ENCODE measurements at places on chromosomes 6 and 20.

DNA sequence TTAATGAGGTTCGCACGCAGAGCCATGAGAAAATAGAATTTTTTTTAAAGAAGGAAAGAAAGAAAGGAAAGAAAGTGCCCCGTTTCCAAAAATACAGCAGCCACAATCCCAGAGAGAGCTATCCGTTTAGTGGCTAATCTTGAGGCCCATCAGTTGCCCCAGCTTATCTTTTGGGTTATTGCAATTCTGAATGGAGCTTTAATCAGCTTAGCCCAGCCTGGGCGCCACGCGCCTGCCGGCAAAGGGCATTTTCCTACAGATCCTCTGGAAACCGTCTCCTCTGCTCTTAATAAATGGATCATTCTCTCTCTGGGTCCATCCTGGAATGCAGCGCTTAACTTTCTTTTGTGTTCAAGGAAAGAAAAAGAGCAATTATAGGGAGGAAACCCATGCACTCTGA is 413.3 kb downstream of the MAFB start:
- no peak for DNase-seq

DNA sequence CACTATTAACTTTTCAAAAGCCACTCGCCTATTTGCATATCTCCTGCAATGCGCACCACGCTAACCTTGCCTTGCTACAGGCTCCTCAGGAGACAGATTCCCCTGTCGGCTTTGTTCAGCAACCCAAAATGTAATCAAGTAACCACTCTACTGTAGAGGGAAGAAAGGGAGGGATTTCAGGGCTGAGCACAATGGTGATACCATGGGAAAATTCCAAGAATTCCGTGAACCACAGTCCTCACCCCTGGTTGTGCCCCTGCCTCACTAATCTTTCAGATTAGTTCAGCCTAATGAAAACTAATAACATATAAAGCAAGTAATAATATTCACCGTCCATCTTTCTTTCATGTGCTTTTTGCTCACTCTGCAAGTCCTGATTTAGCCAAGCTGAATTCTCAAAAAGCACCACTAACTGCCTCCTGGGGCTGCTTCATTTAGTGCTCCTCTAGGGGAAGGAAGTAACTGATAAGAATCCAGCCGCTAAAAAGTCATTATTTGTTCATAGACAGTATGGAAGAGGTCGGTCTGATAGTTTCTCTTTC is 6.6 kb downstream of the CITED2 start:
- no peak for DNase-seq

- peak; percentile 33 for DNase-seq
Measured at GRCh38 chr6:127298475-127298874, 31.8 kb downstream of the RNF146 start.

- no peak for DNase-seq
Measured at GRCh38 chr6:68628161-68628560, 6.9 kb upstream of the ADGRB3 start.

DNA sequence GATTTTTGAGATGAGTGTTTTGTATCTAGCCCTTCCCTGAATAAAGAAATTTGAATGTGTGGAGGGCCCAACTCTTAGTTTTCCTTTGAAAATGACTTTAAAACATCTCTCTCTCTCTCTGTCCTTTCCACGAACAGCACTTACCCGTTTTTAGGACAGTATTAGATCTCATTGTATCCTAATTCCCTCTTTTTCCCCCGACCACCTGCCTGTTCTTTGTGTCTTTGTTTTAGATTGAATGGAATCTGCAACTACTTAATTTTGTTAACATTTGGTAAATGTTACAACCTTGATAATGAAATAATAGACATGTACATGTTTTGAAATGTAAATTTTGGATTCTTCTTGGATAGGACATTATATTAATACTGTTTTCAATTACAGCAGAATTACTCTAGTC is 3.1 kb downstream of the DSP start:
- DNase-seq = no peak

DNA sequence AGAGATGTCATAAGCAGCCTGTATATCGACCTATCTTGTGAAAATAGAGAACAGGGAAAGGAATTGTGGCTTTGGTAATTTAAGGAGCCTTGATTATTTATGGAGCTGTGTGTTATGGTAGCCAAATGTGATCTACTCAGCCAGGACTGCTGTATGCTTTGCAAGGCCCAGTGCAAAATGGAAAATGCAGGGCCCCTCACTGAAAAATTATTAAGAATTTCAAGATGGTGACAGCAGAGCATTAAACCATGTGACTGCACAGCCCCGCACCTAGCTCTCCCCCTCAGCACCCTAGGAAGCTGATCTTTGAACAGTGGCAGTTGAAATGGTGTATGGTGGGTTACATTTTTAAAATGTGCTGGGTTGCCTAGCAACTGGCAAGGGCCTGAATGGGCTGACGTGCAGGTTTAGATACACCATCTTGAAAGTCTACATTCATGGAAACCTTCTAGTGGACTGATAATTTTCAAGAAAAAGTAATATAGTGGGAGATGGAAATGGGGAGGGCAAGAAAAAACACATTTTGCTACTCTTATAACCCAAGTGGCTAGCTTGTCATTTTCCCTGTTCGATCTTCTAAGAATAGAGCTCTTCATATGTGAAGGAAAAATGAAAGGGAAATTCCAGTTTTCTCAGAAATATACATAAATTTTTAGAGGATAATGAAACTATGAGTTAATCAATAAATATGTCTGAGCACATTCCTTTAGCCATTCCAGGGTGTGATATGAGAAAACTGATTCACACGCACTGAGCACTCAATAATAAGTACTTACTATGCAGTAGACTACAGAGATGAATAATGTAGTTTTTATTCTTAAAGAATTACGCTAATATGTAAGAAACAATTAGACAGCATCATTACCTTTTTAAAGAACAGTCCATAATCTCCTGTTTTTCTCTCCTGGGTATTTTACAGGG is 208.0 kb downstream of the ARHGAP18 start:
- no peak for DNase-seq

GRCh38 chr20:52975803-52976531 is 3.8 kb downstream of the TSHZ2 start:
- DNase-seq = no peak

DNA sequence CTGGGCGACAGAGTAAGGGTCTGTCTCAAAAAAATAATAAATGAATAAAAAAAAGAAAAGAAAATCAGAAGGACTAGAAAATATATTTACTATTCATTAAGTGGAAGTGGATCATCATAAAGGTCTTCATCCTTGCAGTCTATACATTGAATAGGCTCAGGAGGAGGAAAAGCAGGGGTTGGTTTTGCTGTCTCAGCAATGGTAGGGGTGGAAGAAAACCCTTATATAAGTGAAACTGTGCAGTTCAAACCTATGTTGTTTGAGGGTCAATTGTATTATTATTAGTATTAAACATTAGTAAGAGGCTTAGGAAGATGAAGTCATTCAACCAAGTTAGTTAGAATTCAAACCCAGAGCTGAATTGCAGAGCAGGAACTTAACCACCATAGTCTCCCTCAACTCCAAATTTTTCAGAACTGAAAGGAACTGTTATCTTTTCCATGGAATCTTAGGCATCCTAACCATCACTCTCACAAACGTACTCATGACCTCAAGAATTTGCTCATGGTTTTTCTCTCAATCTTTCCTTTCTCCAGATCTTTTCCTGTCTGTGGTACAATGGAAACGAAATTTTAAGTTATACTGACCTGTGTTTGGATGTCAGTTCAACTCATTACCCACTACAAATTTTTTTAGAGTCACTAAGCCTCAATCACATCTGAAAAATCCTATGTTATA is 7.7 kb upstream of the SMIM13 start:
- DNase-seq = peak; percentile 19

- no peak for DNase-seq
Measured at GRCh38 chr6:44854712-44855443, 467.4 kb downstream of the CDC5L start.

- no peak for DNase-seq
Measured at GRCh38 chr6:142958343-142958742, 13.4 kb upstream of the HIVEP2 start.

- DNase-seq = peak; percentile 98
Measured at GRCh38 chr6:32113386-32114352, 4.5 kb upstream of the TNXB start.

DNA sequence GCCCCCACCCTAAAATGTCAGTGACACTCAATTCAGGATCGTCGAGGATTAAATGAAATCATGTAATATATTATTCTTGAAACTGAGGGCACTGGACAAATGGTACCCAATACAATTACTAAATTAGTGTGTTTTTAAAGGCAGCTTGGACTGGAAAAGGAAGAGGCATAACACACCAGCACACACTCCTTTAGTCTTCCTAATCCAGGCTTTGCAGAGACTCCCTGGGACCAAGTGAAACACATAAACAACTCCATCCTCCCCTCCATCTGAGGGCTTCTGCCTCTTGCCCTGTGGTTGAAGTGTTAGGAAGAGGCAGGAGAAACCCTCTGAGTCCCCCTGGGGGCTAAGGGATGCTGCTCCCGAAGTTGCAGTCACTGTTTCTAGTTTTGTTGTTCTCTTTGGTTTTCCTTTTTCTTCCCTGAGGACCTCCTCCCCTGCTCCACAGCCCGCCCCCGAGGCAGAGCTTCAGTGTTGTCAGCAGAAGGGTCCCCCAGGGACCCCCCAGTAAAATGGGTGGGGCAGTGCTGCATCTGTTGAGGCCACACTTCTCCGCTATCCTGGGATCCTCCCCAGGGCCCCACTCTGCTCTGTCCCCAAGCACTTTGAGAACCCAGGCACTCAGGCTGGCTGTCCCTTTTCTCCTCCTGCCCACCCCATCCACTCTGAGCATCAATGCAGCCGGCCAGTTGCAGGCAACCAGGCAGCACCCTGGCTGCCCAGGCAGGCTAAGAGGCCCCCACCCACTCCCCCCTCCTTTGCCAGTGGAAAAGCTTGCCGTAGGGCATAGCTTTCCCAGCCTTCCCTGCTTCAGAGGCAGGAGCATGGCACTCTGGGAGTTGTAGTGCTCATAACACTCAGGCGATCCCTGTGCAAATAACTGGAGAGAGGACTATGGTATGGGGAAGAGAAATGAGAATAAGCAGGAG is 5.9 kb downstream of the TMEM63B start:
- peak; percentile 74 for DNase-seq

DNA sequence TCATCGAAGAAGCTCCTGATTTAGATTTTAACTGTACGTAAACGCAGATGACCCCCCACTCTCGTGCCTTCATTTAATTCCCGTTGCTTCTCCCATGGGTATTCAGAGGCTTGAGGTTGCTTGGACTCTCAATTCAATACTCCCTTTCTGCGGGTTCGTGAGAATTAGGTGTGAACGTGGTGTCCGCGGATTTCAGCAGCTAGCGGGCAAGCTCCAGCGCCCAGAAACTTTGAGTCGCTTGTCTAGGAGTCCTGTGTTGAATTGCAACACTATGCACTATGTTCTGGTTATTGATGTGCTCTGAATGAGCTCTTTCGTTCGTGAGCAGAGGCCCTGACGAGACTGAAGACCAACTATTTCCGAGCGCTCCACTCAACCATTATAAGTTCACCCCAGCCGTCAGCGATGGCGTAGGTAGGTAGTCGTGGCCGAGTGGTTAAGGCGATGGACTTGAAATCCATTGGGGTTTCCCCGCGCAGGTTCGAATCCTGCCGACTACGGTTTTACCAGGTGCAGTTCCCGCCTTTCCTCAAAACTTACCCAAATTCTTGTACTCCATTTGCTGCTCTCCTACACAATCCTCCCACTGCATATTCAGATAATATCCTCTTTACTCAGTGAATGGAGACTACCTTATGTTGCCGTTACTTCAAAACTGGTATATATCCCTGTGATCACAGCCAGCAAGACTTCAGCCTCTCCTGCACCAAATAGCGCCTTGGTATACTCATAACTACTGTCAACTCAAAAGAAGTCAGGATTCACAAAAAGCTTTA is 72.6 kb upstream of the ZNF184 start:
- peak; percentile 47 for DNase-seq

- no peak for DNase-seq
Measured at GRCh38 chr6:125970760-125971159, 14.2 kb downstream of the HINT3 start.

DNA sequence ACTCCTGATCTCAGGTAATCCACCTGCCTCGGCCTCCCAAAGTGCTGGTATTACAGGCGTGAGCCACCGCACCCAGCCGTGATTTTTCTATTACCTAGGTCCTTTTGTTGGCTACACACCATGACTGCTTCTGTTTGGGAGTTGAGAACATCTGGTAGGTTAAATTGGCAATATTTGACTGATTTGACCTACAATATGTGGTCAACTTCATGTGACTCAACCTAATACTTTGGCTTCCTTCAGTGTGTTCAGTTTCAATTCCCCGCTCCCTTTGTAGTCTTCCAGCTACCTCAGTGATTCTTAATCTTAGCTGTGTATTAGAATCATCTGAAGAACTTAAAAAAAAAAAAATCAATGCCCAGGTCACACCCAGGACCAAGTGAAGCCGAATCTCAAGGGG is 47.4 kb downstream of the MYB start:
- no peak for DNase-seq

GRCh38 chr6:31965700-31966099 is 6.2 kb downstream of the DXO start:
- no peak for DNase-seq

- DNase-seq = no peak
Measured at GRCh38 chr6:40340196-40340595, 247.0 kb downstream of the LRFN2 start.

DNA sequence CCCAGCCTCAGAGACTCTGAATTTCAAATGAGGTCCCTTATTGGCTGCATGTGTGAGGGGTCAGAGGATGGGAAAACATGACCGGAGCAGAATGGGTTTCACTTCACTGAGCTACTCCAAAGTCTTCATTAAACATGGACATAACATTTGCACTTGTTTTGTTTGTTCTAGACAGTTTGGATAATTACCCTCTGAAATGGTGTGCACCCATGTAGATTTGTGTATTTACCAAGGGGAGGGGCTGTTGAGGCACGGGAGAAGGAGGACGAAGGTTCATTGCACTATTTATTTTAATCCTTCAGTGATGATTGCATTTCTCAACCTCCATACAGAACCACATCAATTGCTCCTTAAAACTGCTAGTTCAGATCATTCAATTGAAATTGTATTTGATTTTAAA is 364.2 kb downstream of the TFAP2B start:
- no peak for DNase-seq

DNA sequence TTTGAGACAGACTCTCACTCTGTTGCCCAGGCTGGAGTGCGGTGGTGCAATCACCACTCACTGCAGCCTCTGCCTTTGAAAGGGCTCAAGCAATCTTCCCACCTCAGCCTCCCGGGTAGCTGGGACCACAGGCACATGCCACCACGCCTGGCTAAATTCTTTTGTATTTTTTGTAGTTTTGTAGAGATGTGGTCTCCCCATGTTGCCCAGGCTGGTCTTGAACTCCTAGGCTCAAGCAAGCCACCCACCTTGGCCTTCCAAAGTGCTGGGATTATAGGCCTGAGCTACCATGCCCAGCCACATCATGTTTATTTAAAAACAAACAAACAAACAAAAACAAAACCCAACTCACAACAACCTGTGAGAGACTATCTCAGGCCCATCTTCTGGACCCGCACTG is 29.7 kb upstream of the APCDD1L start:
- no peak for DNase-seq

- DNase-seq = peak; percentile 14
Measured at GRCh38 chr6:155883741-155884140, 428.1 kb upstream of the NOX3 start.

All from GM23248 (cell line).